ENCODE measurements at places on chromosomes 2 and 18.

DNA sequence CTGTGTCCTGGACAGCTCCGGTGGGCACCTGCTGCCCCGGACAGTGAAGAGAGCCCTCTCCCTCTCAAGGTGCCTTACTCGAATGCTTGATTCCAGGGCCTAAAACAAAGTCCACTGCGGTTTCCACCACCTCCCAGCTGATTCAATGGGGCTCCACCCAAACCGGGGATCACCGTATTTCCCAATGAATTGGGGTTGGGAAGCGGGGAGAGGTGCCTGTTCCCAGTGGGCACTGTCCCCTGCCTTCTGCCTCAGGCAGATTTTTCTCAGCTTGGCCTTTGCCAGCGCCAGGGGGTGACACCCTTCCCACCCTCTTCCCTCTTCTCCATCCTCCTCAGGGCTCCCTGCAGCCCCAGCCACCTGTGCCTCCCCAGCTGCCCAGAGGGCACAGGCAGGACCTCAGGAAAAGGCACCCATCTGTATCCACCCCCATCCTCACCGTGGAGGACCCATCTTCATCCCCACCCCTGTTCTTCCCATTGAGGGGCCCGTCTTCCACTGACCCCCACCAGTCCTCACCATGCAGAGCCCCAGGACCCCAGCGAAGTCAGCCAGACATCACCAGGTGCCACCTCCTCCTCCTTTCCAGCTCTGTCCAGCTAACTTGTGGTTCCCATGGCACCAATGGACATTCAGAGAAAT, 66.7 kb upstream of the HPCAL1 start:
- no peak for DNase-seq
- H3K27ac ChIP-seq: peak overlapping the region; percentile 24
- no peaks in the 10 kb centered on the region for H3K36me3 ChIP-seq
- H3K4me1 ChIP-seq: peaks cover 7% of the 10 kb centered on the region
- H3K4me3 ChIP-seq: no peak overlapping the region
- peaks cover 10% of the 10 kb centered on the region for H3K27me3 ChIP-seq

- H3K27ac ChIP-seq: no peak overlapping the region
- peaks cover 21% of the 10 kb centered on the region for H3K36me3 ChIP-seq
- no peak for DNase-seq
- peaks cover 14% of the 10 kb centered on the region for H3K4me1 ChIP-seq
- no peak overlapping the region for H3K4me3 ChIP-seq
These were observed 3.1 kb upstream of the SEH1L start for GRCh38 chr18:12944709-12945108.

- no peaks in the 10 kb centered on the region for H3K27me3 ChIP-seq
- peak overlapping the region; percentile 64 for H3K4me3 ChIP-seq
- peaks cover 6% of the 10 kb centered on the region for H3K36me3 ChIP-seq
- H3K4me1 ChIP-seq: peaks cover 48% of the 10 kb centered on the region
These were observed 84.7 kb downstream of the EHD3 start for GRCh38 chr2:31318361-31319336.

GRCh38 chr2:71353248-71353647, 21.7 kb downstream of the ZNF638 start:
- H3K4me3 ChIP-seq: no peak overlapping the region
- peaks cover 39% of the 10 kb centered on the region for H3K36me3 ChIP-seq
- DNase-seq: no peak
- H3K27ac ChIP-seq: peak overlapping the region; percentile 49
- H3K27me3 ChIP-seq: no peaks in the 10 kb centered on the region

- DNase-seq: no peak
- peaks cover 12% of the 10 kb centered on the region for H3K4me1 ChIP-seq
- peak overlapping the region; percentile 22 for H3K4me3 ChIP-seq
- H3K27ac ChIP-seq: peak overlapping the region; percentile 74
- peaks cover 16% of the 10 kb centered on the region for H3K27me3 ChIP-seq
These were observed 228.4 kb upstream of the MEX3C start for GRCh38 chr18:51425889-51426288.

- H3K4me1 ChIP-seq: peaks cover 75% of the 10 kb centered on the region
- H3K27me3 ChIP-seq: no peaks in the 10 kb centered on the region
- H3K27ac ChIP-seq: no peak overlapping the region
- H3K36me3 ChIP-seq: peaks cover 14% of the 10 kb centered on the region
- DNase-seq: no peak
These were observed 109.2 kb upstream of the MGAT5 start for GRCh38 chr2:134144651-134145050.

GRCh38 chr2:72128059-72128842, 19.4 kb downstream of the CYP26B1 start:
- no peak overlapping the region for H3K27ac ChIP-seq
- H3K27me3 ChIP-seq: peaks cover 8% of the 10 kb centered on the region
- DNase-seq: no peak
- H3K4me1 ChIP-seq: no peaks in the 10 kb centered on the region
- H3K4me3 ChIP-seq: no peak overlapping the region
- no peaks in the 10 kb centered on the region for H3K36me3 ChIP-seq

GRCh38 chr18:76588601-76589226, 93.7 kb upstream of the ZNF516 start:
- DNase-seq: no peak
- peak overlapping the region; percentile 36 for H3K4me3 ChIP-seq
- H3K36me3 ChIP-seq: peaks cover 3% of the 10 kb centered on the region
- H3K27ac ChIP-seq: no peak overlapping the region
- no peaks in the 10 kb centered on the region for H3K4me1 ChIP-seq
- H3K27me3 ChIP-seq: peaks cover 56% of the 10 kb centered on the region

DNA sequence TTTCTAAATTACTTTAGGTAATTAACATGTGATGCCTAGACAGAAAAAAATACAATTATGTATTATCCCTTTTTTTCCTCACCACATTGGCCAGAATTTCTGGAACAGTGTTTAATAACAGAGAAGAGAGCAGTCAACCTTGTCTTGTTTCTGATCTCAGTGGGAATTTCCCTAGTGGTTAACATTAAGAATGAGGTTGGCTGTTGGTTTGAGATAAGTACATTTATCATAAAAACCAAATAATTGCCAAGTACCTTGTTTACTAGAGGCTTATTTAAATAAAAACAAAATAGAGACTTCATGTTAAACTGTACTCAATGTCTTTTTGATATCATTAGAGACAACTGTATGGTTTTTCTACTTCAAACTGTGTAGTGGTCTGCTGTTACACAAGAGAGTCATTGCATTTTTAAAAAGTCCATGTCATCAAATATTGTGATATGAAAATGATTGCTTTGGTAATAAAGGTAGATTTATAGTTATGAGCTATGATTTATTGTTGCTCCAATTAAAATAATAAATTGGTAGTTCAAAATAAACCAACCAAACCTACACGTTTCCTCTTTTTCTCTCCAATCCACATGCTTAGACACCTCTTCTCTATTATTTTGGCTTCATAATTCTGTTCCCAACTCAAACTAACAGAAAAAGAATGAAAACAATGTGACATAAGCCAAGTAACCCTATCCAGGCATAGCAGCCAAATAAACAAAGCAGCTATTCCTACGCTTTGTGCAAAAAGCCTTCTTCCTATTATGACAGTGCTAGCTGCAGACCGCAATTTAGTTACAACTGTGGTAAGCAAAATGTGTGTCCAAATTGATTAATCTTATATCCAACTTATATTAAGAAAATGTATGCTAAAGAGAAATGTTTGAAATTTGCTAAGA, 20.9 kb upstream of the TANK start:
- peak overlapping the region; percentile 97 for H3K27ac ChIP-seq
- DNase-seq: no peak
- peaks cover 57% of the 10 kb centered on the region for H3K4me1 ChIP-seq
- peak overlapping the region; percentile 85 for H3K4me3 ChIP-seq

GRCh38 chr2:23566241-23567142, 181.5 kb downstream of the KLHL29 start:
- DNase-seq: no peak
- H3K27ac ChIP-seq: no peak overlapping the region
- no peak overlapping the region for H3K4me3 ChIP-seq
- peaks cover 36% of the 10 kb centered on the region for H3K27me3 ChIP-seq

DNA sequence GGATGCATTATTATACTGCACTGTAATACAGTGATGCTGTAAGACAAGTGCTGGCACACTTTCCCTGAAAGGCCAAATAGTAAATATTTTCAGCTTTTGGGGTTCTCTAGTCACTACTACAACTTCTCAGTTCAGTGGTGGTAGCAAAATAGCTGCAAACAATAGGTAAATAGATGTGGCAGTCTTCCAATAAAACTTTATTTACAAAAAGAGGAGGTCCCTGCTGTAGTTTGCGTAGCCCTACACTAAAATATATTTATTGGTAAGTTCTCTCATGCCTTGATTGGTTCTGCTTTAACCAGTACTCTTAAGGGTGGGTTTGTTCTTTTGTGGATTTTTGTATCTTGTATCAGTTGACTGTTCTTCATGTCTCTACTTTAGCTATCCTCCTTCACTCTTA, 7.8 kb downstream of the GLS start:
- peaks cover 41% of the 10 kb centered on the region for H3K4me1 ChIP-seq
- peak overlapping the region; percentile 98 for H3K4me3 ChIP-seq
- H3K27me3 ChIP-seq: no peaks in the 10 kb centered on the region
- no peak for DNase-seq
- H3K36me3 ChIP-seq: peaks cover 60% of the 10 kb centered on the region

GRCh38 chr2:160700021-160700814, 206.6 kb upstream of the RBMS1 start:
- DNase-seq: no peak
- H3K27me3 ChIP-seq: peaks cover 9% of the 10 kb centered on the region
- no peak overlapping the region for H3K27ac ChIP-seq
- H3K4me1 ChIP-seq: peaks cover 5% of the 10 kb centered on the region
- peaks cover 6% of the 10 kb centered on the region for H3K36me3 ChIP-seq

- H3K27me3 ChIP-seq: peaks cover 19% of the 10 kb centered on the region
- H3K27ac ChIP-seq: no peak overlapping the region
- H3K4me1 ChIP-seq: peaks cover 8% of the 10 kb centered on the region
These were observed 38.1 kb downstream of the RPL37A start for GRCh38 chr2:216536734-216537210.

DNA sequence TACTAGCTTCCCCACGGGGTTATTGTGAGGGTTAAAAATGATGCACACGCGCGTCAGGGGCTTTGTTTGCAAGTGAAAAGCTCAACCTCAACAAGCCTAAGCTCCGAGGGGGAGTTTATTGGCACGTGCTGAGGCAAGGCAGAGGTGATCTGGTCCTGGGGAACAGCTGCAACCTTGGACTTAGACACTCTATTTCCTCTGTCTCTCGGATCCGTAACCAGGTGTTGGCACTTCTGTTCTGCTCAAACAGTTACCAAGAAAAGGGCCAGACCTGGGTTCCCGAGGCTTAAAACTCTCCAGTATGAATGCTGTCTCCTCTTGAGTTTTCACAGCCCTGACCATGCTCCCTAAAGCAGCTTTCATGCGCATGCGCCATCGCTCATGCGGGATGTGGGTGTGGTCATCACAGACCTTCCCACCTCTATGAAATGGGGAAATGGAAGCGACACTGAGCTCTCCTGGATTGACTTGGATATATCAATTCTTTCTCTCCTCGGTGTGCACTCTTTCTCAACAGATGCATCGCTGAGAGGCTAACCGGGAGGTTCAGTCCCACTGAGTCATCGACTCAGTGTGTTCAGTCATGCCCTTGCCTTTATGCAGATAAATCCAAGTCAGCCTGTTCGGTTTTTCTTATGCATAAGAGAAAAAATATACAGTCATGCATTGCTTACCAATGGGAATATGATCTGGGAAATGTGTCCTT, 19.9 kb upstream of the RAB31 start:
- H3K27me3 ChIP-seq: peaks cover 32% of the 10 kb centered on the region
- DNase-seq: no peak
- H3K36me3 ChIP-seq: no peaks in the 10 kb centered on the region
- H3K4me3 ChIP-seq: no peak overlapping the region

- no peak overlapping the region for H3K27ac ChIP-seq
- peaks cover 5% of the 10 kb centered on the region for H3K36me3 ChIP-seq
- no peak overlapping the region for H3K4me3 ChIP-seq
- H3K27me3 ChIP-seq: no peaks in the 10 kb centered on the region
- no peak for DNase-seq
These were observed 28.2 kb upstream of the ATG16L1 start for GRCh38 chr2:233223059-233223894.

DNA sequence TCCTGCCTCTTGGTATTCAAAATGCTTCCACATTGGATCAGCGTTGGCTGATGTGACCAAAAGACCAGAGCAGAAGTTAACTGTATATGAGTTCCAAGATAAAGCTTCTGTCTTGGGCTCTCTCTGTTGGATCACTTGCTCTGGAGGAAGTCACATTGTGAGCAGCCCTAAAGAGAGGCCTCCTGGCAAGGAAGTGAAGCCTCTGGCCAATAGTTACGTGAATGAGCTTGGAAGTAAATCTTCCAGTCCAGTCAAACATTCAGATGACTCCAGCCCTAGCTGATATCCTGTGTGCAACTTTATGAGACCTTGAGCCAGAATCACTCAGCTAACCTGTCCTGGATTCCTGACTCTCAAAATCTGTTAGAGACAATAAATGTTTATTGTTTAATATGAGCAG, 67.7 kb upstream of the CDKL4 start:
- no peak overlapping the region for H3K27ac ChIP-seq
- H3K36me3 ChIP-seq: no peaks in the 10 kb centered on the region
- no peak for DNase-seq
- H3K4me3 ChIP-seq: no peak overlapping the region
- no peaks in the 10 kb centered on the region for H3K27me3 ChIP-seq

DNA sequence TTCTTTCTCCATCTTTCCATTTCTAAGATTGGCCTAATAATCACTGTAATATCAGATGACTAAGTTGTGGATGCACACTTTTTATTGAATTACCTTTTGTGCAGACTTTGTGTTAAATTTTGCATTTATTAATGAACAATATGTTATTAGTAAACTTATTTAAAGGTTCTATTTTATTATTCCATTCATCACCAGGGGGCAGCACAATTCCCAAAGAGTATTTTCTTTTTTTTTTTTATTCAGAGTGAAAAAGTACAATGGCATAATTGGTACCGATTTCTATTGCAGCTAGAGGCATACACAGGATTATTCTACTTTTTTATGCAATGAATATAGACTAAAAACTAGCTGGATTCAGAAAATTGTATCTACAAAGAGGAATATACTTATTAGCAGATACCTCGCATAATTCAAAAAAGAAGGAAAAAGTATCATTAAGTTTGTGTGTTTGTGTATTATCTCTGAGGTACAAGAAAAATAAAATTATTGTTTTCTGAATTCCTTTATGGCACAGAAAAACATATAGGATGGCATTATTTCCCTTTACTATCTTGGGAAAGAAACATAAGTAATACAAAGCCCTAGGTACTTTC, 390.6 kb downstream of the ERBB4 start:
- no peak overlapping the region for H3K27ac ChIP-seq
- H3K36me3 ChIP-seq: no peaks in the 10 kb centered on the region
- no peak overlapping the region for H3K4me3 ChIP-seq
- DNase-seq: no peak
- H3K4me1 ChIP-seq: no peaks in the 10 kb centered on the region

DNA sequence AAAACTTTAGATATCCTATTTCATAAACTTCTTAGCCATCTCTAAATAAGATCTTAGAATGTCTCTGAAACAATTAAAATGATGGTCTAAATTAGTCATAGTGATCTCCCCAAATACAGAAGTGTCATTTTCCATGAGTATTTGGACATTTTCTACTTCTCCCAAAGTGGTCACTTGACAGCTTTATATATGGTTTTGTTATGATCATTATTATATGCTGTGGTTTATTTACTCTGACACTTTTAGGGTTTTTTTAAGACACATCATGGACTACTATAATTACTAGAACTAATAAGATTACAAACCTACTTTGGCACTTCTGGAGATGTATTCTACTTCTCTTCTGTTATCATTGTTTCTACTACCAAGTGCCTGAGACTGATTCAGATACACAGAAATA, 47.1 kb downstream of the SLC25A12 start:
- no peak overlapping the region for H3K27ac ChIP-seq
- no peak for DNase-seq
- no peaks in the 10 kb centered on the region for H3K4me1 ChIP-seq
- no peaks in the 10 kb centered on the region for H3K27me3 ChIP-seq
- H3K4me3 ChIP-seq: no peak overlapping the region

- H3K4me1 ChIP-seq: no peaks in the 10 kb centered on the region
- no peak for DNase-seq
- H3K4me3 ChIP-seq: no peak overlapping the region
- no peak overlapping the region for H3K27ac ChIP-seq
- no peaks in the 10 kb centered on the region for H3K36me3 ChIP-seq
- peaks cover 21% of the 10 kb centered on the region for H3K27me3 ChIP-seq
These were observed 130.6 kb downstream of the TWIST2 start for GRCh38 chr2:238978497-238978896.

Measured in effector memory CD8-positive, alpha-beta T cell (primary cell).